ENCODE measurements at places on chromosomes 1 and 21. TPM values are rescaled to one million over a fixed set of nuclear protein-coding genes. Genes with fewer than 3 reads are reported as not detected.

Gene C8B
- total RNA-seq = 0.30 TPM

Gene OR2T11
- total RNA-seq = not detected

Gene TCHHL1
- total RNA-seq = not detected

Gene TSTD1
- 69.3 TPM for total RNA-seq

Gene ERICH3
- total RNA-seq = not detected

GRCh38 chr1:51236531-51237350, 668 bp downstream of the RNF11 start:
- peak overlapping the region; percentile 94 for H3K4me3 ChIP-seq
- peak overlapping the region; percentile 99 for H3K27ac ChIP-seq
- no peaks in the 10 kb centered on the region for H3K36me3 ChIP-seq
- H3K4me1 ChIP-seq = peaks cover 31% of the 10 kb centered on the region
- no peaks in the 10 kb centered on the region for H3K27me3 ChIP-seq

DNA sequence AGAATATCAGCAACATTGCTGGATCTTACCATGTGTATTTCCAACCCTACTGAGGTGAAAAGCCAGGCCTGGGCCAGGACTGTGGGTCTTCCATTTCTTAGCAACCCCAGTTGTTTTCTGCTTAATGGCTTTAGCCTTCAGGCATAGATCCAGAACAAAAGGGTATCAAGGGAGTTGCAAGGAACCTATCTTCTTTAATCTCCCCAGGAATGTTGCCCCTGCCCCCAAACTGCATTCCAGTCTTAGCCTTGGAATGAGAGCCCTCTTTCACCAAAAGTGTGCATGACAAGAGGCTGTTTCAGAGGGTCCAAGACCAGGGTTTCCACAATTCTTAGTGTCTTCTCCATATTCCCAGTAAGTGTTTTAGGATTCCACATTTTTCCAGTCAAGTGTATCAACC, 87.9 kb upstream of the SOX13 start:
- no peak overlapping the region for H3K27ac ChIP-seq
- no peaks in the 10 kb centered on the region for H3K27me3 ChIP-seq
- no peaks in the 10 kb centered on the region for H3K4me1 ChIP-seq
- DNase-seq = no peak
- H3K4me3 ChIP-seq = no peak overlapping the region

GRCh38 chr1:33860671-33861070, 3.2 kb upstream of the HMGB4 start:
- H3K27ac ChIP-seq = no peak overlapping the region
- no peaks in the 10 kb centered on the region for H3K36me3 ChIP-seq
- DNase-seq = no peak
- H3K4me3 ChIP-seq = no peak overlapping the region

DNA sequence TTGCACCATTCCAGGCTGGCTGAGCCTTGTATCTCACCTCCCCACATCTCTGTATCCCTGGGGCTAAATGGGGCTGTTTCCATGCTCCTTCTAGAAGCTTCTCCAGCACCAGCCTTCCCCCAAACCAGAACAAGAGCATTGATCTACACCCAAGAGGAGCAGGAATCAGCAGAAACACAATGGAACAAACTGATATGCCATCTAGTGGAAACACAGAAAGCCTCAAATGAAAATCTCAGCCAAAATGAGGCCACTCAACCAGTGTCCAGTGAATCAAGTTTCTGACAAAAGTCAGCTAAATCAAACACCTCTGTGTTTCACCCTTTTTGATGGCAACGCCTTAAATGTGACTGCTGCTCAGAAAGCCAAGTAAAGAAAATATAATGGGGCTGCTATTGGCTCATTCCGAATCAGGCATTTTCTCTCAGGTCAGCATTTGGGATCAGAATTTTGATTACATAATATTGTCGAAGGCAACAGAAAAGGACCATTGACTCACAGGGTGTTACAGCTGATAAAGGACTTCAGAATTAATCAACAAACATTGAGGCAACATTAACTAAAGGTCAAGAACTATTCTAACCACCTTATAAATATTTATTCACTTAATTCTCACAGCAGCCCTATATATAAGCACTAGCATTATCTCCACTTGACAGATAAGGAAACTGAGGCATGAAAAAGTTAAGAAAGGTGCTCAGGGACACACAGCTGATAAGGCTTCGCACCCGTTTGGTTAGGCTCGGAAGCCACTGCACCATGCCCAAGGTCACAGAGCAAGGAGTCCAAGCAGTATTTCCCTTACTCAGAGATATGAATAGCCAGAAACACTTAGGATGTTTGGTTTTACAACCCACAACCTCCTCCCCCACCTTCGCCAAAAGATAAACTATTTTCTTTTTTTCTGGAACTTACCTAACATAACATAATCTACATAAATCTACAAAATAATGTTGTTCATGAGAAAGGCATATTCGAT, 85.8 kb upstream of the KCNJ15 start:
- no peak overlapping the region for H3K4me3 ChIP-seq
- no peaks in the 10 kb centered on the region for H3K27me3 ChIP-seq
- no peak overlapping the region for H3K27ac ChIP-seq

GRCh38 chr1:64084451-64084850, 119.0 kb upstream of the UBE2U start:
- H3K27me3 ChIP-seq = no peaks in the 10 kb centered on the region
- H3K4me1 ChIP-seq = no peaks in the 10 kb centered on the region
- no peak overlapping the region for H3K27ac ChIP-seq
- no peaks in the 10 kb centered on the region for H3K36me3 ChIP-seq

DNA sequence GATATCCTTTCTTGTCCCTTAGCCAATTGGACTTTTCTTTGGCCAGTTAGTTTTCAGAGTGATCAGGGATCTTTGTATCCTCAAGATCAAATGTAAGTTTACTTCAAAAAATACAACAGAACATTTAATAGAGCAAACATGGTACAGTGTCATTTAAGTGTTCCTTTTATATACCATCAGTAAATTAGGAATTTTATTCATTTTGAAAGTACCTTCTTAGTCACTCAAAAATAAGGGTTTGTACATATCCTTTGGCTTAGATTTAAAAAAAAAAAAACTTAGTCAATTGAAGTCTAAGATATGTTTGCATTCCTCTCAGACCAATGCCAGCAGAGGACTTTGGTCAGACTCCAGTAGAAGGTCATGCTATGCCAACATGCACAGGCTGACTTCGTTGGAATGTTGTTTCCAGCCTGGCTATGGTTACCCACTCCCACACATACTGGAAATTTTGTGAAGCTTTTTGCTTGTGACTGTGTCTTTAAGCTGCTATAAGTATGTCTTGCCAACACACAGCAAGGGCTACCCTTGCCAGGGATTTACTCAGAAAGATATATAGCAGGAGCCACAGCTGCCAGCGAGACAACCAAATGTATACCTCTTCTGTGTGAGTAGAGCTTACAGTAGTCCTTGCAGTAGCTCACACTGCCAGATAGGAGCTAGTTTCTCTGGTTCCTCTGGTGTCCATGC, 81.5 kb upstream of the LRIF1 start:
- H3K4me3 ChIP-seq = no peak overlapping the region
- no peaks in the 10 kb centered on the region for H3K36me3 ChIP-seq
- H3K27me3 ChIP-seq = no peaks in the 10 kb centered on the region
- no peaks in the 10 kb centered on the region for H3K4me1 ChIP-seq
- H3K27ac ChIP-seq = no peak overlapping the region

GRCh38 chr1:60615666-60616065, 466.7 kb upstream of the NFIA start:
- H3K27me3 ChIP-seq = no peaks in the 10 kb centered on the region
- H3K36me3 ChIP-seq = no peaks in the 10 kb centered on the region
- H3K4me1 ChIP-seq = no peaks in the 10 kb centered on the region
- no peak overlapping the region for H3K4me3 ChIP-seq
- no peak for DNase-seq

DNA sequence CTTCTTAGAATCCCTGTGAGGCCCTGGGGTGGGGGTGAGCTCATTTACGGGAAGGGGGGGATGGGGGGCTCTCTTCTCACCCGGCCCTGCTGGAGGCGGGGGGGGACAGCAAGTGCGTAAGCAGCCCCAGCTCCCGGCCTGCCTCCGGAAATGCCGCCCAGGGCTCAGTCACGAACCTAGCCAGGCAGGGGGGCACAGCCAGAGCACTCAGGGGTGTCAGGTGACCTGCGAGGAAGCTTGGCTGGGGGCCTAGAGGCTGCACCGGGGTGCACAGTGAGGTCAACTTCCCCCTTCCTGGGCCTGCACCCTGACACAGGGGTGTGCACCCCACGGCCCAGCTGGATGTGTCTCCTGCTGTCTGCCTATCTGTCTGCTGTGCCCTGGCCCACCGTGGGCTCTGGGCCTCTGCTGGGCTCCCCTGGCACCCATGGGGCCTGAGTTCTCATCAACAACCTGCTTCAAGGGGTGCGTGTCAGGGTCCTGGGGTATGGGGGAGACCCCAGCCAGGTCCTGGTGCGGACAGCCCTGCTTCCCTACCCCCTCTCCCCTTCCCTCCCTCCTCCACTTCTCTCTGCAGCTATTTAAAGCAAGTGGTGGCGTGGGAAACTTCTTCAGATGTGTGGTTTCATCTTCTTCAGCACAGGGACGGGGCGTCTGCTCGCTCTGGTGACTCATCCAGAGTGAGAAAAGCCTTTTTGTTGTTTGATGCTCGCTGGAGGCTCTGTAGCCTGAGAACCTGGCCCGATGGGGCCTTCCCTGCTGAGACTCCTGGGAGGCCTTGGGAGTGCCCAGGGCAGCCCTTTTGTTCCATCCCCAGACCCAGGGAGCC, 92.5 kb upstream of the RUNX3 start:
- H3K4me3 ChIP-seq = no peak overlapping the region
- no peaks in the 10 kb centered on the region for H3K36me3 ChIP-seq
- peak; percentile 53 for DNase-seq
- peaks cover 15% of the 10 kb centered on the region for H3K4me1 ChIP-seq

- no peak overlapping the region for H3K27ac ChIP-seq
- H3K4me1 ChIP-seq = no peaks in the 10 kb centered on the region
- DNase-seq = no peak
- no peaks in the 10 kb centered on the region for H3K36me3 ChIP-seq
- H3K4me3 ChIP-seq = no peak overlapping the region
These were observed 77.4 kb downstream of the RERE start for GRCh38 chr1:8740034-8740449.

GRCh38 chr21:38787461-38788274, 18.1 kb upstream of the ETS2 start:
- no peak overlapping the region for H3K4me3 ChIP-seq
- no peaks in the 10 kb centered on the region for H3K27me3 ChIP-seq
- peak overlapping the region; percentile 45 for H3K27ac ChIP-seq
- H3K36me3 ChIP-seq = no peaks in the 10 kb centered on the region
- H3K4me1 ChIP-seq = peaks cover 5% of the 10 kb centered on the region

DNA sequence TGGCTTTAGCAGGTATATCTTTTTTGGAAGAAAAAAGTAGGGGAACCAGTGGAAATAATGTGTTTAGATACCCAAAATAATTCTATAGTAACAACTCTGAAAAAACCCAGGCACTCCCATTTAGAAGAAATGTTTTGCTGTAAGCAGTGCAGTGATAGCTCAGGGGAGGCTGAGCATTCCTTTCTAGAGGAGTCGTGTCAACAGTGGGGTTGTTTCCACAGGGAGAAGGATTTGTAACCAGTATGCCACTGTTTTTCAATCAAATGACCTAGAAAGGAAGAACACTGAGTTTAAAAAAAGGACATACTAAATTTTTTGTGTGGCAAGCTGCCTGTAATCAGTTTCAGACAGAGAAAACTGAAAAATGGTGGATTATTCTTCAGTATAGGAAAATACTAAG, 2.4 kb downstream of the PGD start:
- H3K27me3 ChIP-seq = no peaks in the 10 kb centered on the region
- H3K36me3 ChIP-seq = peaks cover 55% of the 10 kb centered on the region

GRCh38 chr1:66452982-66453381, 81.0 kb upstream of the SGIP1 start:
- H3K4me3 ChIP-seq = no peak overlapping the region
- DNase-seq = no peak
- no peaks in the 10 kb centered on the region for H3K27me3 ChIP-seq
- no peaks in the 10 kb centered on the region for H3K36me3 ChIP-seq

Data from esophagus squamous epithelium (tissue), 5 donors.